Fibroblast of the aortic adventitia (primary cell): ENCODE measurements at places on chromosomes 4 and X. TPM values are rescaled to one million over a fixed set of nuclear protein-coding genes. Genes with fewer than 3 reads are reported as not detected.

STATH gene
- total RNA-seq = 0.72 TPM in 1 of 2 replicates, not detected in the other

PRRG1 gene
- 10.0 and 15.3 TPM in 2 replicates for total RNA-seq

GATA1 gene
- total RNA-seq = not detected in 2 replicates

ZDHHC15 gene
- total RNA-seq = 0.18 and 1.1 TPM in 2 replicates

TNIP2 gene
- total RNA-seq = 31.5 and 65.7 TPM in 2 replicates

HMX1 gene
- not detected in 2 replicates for total RNA-seq

MAGEA2B gene
- total RNA-seq = not detected in 2 replicates

FAM50A gene
- 39.0 and 99.0 TPM in 2 replicates for total RNA-seq

LANCL3 gene
- 0.18 TPM in 1 of 2 replicates, not detected in the other for total RNA-seq

HPGD gene
- 2.7 TPM in 1 of 2 replicates, not detected in the other for total RNA-seq

NAT8L gene
- 0.09 and 0.25 TPM in 2 replicates for total RNA-seq

CYSLTR1 gene
- 1.3 TPM in 1 of 2 replicates, not detected in the other for total RNA-seq

SLC9B1 gene
- total RNA-seq = 1.2 and 2.0 TPM in 2 replicates

GDI1 gene
- total RNA-seq = 53.9 and 115 TPM in 2 replicates

JADE3 gene
- 3.9 and 5.9 TPM in 2 replicates for total RNA-seq

DOK7 gene
- not detected in 2 replicates for total RNA-seq

GSX2 gene
- total RNA-seq = not detected in 2 replicates

TMEM185A gene
- total RNA-seq = 6.6 and 13.6 TPM in 2 replicates

EMCN gene
- 0.90 and 0.99 TPM in 2 replicates for total RNA-seq

GCNA gene
- total RNA-seq = 2.3 and 2.4 TPM in 2 replicates

LRP2BP gene
- 0.63 and 0.74 TPM in 2 replicates for total RNA-seq

RPA4 gene
- 0.33 and 1.4 TPM in 2 replicates for total RNA-seq

PPBP gene
- total RNA-seq = not detected in 2 replicates

GABRE gene
- total RNA-seq = 29.4 and 33.2 TPM in 2 replicates

TRIML2 gene
- not detected in 2 replicates for total RNA-seq
